ENCODE measurements at places on chromosomes 4 and X.

- H3K4me1 ChIP-seq, result no peaks in the 10 kb centered on the region
- H3K4me3 ChIP-seq, result no peak overlapping the region
- H3K36me3 ChIP-seq, result no peaks in the 10 kb centered on the region
- no peak overlapping the region for H3K27ac ChIP-seq
Measured at GRCh38 chrX:44104699-44105098, 131.5 kb upstream of the NDP start.

- no peaks in the 10 kb centered on the region for H3K36me3 ChIP-seq
- H3K4me1 ChIP-seq, result no peaks in the 10 kb centered on the region
- H3K27me3 ChIP-seq, result no peaks in the 10 kb centered on the region
- no peak for DNase-seq
Measured at GRCh38 chrX:11143931-11144678, 33.0 kb downstream of the HCCS start.

- peaks cover 22% of the 10 kb centered on the region for H3K27me3 ChIP-seq
- no peak overlapping the region for H3K4me3 ChIP-seq
- no peak for DNase-seq
- H3K27ac ChIP-seq, result no peak overlapping the region
Measured at GRCh38 chr4:84381759-84382158, 117.3 kb downstream of the NKX6-1 start.

DNA sequence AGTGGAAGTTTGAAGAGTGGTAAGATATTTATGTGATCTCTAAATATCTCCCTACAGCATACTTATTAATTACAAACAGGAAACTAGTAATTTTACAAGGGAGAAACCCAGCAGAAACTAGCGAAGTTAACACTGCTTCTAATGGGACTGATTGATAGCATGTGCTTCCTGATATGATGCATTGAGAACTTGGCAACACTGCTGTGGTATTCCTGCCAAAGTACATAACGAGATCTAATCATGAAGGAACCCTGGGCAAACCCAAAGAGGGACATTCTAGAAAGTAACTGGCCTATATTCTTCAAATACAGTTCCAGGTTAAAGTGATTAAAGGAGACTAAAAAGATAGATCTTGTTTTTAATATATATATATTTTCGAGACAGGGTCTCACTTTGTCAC is 4.6 kb upstream of the GPR34 start:
- no peak overlapping the region for H3K4me3 ChIP-seq
- no peaks in the 10 kb centered on the region for H3K27me3 ChIP-seq
- DNase-seq, result no peak
- no peaks in the 10 kb centered on the region for H3K4me1 ChIP-seq

GRCh38 chr4:181611033-181611711 is 632.0 kb upstream of the TENM3 start:
- H3K27me3 ChIP-seq, result no peaks in the 10 kb centered on the region
- H3K36me3 ChIP-seq, result no peaks in the 10 kb centered on the region
- peaks cover 5% of the 10 kb centered on the region for H3K4me1 ChIP-seq
- no peak overlapping the region for H3K4me3 ChIP-seq
- H3K27ac ChIP-seq, result no peak overlapping the region

- no peak for DNase-seq
- no peak overlapping the region for H3K4me3 ChIP-seq
- no peaks in the 10 kb centered on the region for H3K27me3 ChIP-seq
- H3K36me3 ChIP-seq, result no peaks in the 10 kb centered on the region
- H3K4me1 ChIP-seq, result peaks cover 7% of the 10 kb centered on the region
Measured at GRCh38 chr4:16952896-16953630, 54.6 kb upstream of the LDB2 start.

GRCh38 chr4:162506253-162506652 is 342.5 kb upstream of the FSTL5 start:
- no peak overlapping the region for H3K4me3 ChIP-seq
- DNase-seq, result no peak
- no peaks in the 10 kb centered on the region for H3K4me1 ChIP-seq
- H3K27me3 ChIP-seq, result peaks cover 7% of the 10 kb centered on the region

GRCh38 chr4:40337051-40337450 is 1.9 kb downstream of the CHRNA9 start:
- DNase-seq, result no peak
- H3K36me3 ChIP-seq, result no peaks in the 10 kb centered on the region
- H3K4me3 ChIP-seq, result no peak overlapping the region
- H3K27ac ChIP-seq, result no peak overlapping the region

GRCh38 chrX:115318139-115318538 is 28.6 kb downstream of the LUZP4 start:
- H3K4me1 ChIP-seq, result no peaks in the 10 kb centered on the region
- DNase-seq, result no peak
- no peak overlapping the region for H3K27ac ChIP-seq
- H3K4me3 ChIP-seq, result no peak overlapping the region
- H3K36me3 ChIP-seq, result no peaks in the 10 kb centered on the region

GRCh38 chr4:95508421-95508820 is 40.4 kb downstream of the UNC5C start:
- H3K36me3 ChIP-seq, result peaks cover 2% of the 10 kb centered on the region
- no peaks in the 10 kb centered on the region for H3K27me3 ChIP-seq
- no peak for DNase-seq
- peaks cover 48% of the 10 kb centered on the region for H3K4me1 ChIP-seq

DNA sequence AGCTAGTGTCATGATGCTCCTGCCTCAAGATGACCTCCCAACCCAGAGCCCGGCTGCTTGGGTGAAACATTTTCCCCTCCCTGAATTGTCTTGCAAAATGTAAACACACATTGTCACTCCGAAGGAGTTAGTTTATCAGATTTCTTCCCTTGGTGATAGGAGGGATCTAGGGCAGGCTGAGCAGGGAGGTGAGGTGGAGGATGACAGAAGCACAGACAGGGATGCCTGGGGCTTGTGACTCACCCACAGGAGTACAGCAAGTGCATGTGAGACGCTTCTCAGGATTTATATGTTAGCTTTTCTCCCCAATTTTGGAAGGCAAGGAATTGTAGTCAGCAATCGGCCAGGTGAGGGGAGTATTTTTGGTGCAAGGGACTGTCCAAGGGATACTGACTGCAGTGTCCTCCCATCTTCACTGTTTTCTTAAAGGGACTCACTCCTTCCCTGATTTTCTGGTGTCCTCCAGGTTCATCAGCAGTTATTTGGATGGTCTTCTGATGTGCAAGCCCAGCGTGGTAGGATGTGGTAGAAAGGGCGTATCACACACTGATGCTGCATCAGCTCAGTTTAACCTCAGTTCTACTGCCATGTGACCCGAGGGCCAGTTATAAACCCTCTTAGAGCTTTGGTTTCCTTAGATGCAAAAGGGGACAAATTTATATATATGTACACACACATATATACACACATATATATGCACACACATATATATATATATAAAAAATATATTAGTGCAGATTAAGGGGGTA is 46.2 kb upstream of the IGFBP7 start:
- H3K4me1 ChIP-seq, result peaks cover 42% of the 10 kb centered on the region
- no peak overlapping the region for H3K4me3 ChIP-seq

DNA sequence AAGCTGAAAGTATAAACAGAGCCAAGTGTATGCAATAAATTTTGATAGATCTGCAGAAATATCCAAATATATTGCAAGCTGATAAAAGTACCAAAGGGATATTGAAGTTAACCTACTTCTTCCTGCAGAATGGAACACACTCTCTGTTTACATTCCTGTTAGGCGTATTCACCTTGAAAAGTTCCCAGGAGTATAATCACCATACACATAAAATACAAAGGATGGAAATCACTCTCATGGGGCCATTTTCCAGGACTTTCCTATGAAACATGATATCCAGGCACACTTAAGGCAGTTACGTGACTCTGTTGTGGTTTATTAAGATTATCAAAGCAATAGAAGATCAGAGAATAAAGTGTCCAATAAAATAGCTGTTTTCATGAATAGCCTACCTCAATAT is 1142.3 kb downstream of the NLGN4X start:
- H3K36me3 ChIP-seq, result no peaks in the 10 kb centered on the region
- H3K4me1 ChIP-seq, result no peaks in the 10 kb centered on the region
- H3K27ac ChIP-seq, result no peak overlapping the region
- H3K4me3 ChIP-seq, result no peak overlapping the region

DNA sequence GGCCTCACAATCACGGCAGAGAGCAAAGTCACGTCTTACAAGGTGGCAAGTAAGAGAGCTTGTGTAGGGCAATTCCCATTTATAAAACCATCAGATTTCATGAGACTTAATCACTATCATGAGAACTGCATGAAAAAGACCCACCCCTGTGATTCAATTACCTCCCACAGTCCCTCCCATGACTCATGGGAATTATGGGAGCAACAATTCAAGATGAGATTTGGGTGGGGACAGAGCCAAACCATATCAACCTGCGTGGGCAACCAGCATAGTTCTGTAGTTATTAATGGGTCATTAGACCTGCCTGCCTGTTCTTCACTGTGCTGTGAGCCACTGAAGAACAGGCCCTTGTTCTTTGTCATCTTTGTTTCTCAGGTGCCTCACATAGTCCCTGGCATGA is 593.7 kb upstream of the BOD1L1 start:
- no peaks in the 10 kb centered on the region for H3K36me3 ChIP-seq
- DNase-seq, result no peak
- no peak overlapping the region for H3K27ac ChIP-seq
- H3K4me1 ChIP-seq, result peaks cover 8% of the 10 kb centered on the region

- no peak overlapping the region for H3K27ac ChIP-seq
- H3K4me1 ChIP-seq, result no peaks in the 10 kb centered on the region
- no peak for DNase-seq
- H3K27me3 ChIP-seq, result no peaks in the 10 kb centered on the region
Measured at GRCh38 chr4:138030375-138030774, 211.8 kb downstream of the SLC7A11 start.

GRCh38 chr4:139171876-139172691 is 4.9 kb downstream of the ELF2 start:
- H3K4me3 ChIP-seq, result no peak overlapping the region
- peaks cover 26% of the 10 kb centered on the region for H3K4me1 ChIP-seq
- DNase-seq, result no peak
- no peaks in the 10 kb centered on the region for H3K27me3 ChIP-seq

DNA sequence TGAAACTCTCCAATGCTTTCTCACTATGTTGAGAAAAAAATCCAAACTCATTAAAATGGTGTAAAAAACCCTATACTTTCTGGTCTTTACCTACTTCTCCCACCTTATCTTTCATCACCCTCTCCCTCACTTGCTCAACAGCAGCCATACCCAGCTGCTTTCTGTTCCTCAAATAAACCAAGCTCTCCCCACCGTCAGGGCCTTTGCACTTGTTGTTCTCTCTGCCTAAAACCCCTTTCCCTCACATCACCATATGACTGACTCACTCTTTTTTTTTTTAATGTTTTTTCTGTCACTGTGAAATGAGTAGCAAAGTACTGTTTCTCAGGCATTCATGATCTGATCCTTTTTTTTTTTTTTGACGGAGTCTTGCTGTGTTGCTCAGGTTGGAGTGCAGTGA is 122.3 kb upstream of the TMEM164 start:
- no peaks in the 10 kb centered on the region for H3K36me3 ChIP-seq
- peak overlapping the region; percentile 71 for H3K27ac ChIP-seq
- no peak overlapping the region for H3K4me3 ChIP-seq
- H3K4me1 ChIP-seq, result peaks cover 10% of the 10 kb centered on the region

- H3K4me1 ChIP-seq, result no peaks in the 10 kb centered on the region
- no peak overlapping the region for H3K4me3 ChIP-seq
- no peak overlapping the region for H3K27ac ChIP-seq
- no peaks in the 10 kb centered on the region for H3K27me3 ChIP-seq
- DNase-seq, result no peak
Measured at GRCh38 chrX:134287346-134287745, 50.4 kb downstream of the CCDC160 start.

DNA sequence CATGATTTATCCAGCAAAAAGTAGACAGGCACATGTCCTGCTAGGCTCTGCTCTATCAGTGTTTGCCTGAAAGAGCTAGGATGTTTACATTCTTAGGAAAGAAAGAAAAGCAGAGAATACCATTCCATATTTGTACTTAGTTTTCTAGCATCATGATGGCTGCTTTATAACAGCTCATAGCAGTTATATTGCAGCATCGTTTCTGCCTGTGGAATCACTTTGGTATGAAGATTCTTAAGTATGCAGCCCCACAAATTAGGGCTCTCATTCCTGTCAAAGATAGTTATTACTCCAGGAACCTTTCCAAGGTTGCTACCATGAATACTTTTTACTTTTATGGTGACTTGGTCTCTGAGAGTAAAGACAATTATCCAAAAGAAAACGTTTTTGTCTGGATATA is 119.0 kb upstream of the MYOZ2 start:
- H3K4me3 ChIP-seq, result no peak overlapping the region
- H3K27me3 ChIP-seq, result no peaks in the 10 kb centered on the region
- peak overlapping the region; percentile 70 for H3K27ac ChIP-seq
- H3K36me3 ChIP-seq, result no peaks in the 10 kb centered on the region
- no peak for DNase-seq

GRCh38 chr4:43066415-43066814 is 173.9 kb downstream of the GRXCR1 start:
- no peaks in the 10 kb centered on the region for H3K36me3 ChIP-seq
- H3K4me3 ChIP-seq, result no peak overlapping the region
- DNase-seq, result no peak
- H3K27me3 ChIP-seq, result no peaks in the 10 kb centered on the region

DNA sequence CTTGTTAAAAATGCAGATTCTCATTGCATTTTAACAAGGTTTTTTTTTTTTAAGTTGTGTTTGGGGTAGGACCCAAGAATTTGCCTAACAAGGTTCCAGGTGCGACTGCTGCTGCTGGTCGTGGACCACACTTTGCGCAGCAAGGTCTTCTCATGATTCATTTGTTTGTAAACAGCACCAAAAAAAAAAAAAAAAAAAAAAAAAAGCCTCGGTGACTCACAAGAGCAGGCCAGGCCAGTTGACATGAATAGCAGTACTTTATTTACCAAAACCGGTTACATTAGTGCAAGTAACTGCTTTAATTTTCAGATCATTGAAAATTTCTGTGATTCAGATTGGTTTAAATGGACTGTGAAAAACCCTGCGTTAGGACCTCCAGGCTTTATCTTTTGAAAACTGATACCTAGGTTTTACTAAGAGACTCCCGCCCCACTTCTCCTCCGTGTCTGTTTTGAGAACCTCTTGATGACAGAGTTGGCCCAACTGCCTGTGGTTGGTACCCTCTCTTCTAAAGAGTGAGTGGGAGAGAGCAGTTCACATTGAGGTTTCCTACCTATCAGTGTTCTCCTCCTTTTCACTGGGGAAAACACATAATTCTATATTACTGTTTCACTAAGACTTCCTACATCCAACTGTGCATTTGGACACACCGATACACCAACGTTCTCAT is 86.2 kb downstream of the PHEX start:
- no peaks in the 10 kb centered on the region for H3K27me3 ChIP-seq
- no peak overlapping the region for H3K27ac ChIP-seq
- DNase-seq, result no peak
- no peaks in the 10 kb centered on the region for H3K36me3 ChIP-seq
- peaks cover 25% of the 10 kb centered on the region for H3K4me1 ChIP-seq

- H3K4me1 ChIP-seq, result peaks cover 21% of the 10 kb centered on the region
- no peak overlapping the region for H3K4me3 ChIP-seq
- H3K27me3 ChIP-seq, result no peaks in the 10 kb centered on the region
- H3K36me3 ChIP-seq, result no peaks in the 10 kb centered on the region
- H3K27ac ChIP-seq, result peak overlapping the region; percentile 97
Measured at GRCh38 chrX:23752740-23753415, 9.8 kb upstream of the ACOT9 start.

DNA sequence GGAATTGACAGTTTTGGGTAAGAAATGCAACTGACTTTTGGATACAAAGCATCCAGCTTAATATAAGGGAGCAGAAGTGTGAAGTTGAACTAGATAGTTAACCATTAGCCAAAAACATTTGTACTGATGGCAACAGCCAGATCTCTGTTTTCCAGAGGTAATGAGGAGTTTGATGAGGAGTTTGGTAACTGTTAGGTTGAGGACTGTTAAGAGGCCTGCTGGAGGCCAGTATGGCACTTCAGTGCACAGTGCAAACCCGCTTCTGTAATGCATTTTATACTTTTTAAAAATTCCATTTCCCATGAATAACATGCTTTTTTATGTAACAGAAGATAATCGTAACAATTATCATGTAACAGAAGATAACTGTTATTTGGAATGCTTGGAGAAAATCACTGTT is 30.0 kb downstream of the CDKL5 start:
- no peak overlapping the region for H3K4me3 ChIP-seq
- no peaks in the 10 kb centered on the region for H3K27me3 ChIP-seq
- no peak for DNase-seq
- H3K36me3 ChIP-seq, result no peaks in the 10 kb centered on the region
